ENCODE measurements at places on chromosomes 3 and 15.

DNA sequence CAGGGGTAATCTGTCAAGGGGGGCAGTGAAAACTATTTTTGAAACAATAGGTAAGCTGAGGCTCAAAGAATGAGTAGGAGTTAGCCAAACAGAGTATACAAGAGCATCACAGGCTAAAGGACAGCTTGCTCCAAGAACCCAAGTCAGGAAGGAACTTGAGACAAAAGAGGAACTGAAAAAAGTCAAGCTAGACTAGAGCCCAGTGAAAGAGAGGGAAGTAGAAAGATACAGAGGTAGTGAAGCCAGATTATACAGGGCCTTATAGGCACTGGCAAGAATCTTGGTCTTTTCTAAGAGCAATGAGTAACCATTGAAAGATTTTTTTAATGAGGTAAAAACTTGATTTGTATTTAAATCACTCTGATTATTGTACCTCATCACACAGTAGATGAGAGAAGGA is 69.9 kb downstream of the FILIP1L start:
- DNase-seq: no peak

DNA sequence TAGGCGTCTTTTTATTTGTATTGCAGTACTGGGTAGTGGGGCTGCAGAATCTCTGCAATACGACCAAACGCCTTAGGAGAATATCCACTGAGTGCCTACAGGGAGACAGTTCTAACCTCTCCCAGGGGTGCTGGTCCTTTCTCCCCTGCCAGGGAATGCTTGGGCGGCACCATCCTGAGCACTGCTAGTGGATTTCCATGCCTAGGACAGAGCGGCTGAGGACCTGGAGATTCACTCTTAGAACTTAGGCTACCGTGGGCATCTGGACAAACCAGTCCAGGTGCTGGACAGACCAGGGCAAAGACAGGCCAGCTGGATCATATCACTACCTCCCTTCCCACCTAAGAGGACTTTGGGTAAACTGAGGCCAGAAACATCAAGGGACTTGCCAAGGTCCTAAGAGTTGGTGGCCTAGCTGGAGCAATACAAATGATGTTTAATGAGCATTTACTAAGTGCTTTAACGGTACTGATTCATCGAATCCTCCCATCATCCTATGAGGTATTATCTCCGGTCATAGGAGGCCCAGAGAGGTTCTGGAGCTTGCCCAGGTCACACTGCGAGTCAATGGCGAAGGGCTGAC is 902 bp downstream of the TMEM44 start:
- no peak for DNase-seq

GRCh38 chr15:94451466-94451865 is 220.1 kb downstream of the MCTP2 start:
- no peak for DNase-seq

GRCh38 chr15:100570275-100570674 is 31.7 kb downstream of the LINS1 start:
- DNase-seq: no peak

DNA sequence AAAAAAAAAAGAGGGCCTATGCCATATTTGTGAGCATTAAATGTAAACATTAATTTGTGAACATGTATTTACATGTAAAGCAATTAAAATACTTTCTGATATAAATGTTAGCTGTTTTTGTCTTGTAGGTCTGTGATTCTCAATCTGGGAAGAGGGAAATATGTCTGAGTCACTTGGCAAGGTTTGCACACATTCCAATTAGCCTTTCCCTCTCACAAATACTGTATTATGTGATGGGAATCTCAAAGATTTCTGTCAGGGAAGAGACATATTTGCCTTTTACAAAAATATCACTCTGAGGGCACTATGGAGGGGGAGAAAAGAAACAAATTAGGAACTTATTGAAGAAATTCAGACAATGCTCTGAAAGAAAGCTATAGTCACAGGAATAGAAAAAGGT is 483.6 kb downstream of the GBE1 start:
- DNase-seq: peak; percentile 69

- DNase-seq: peak; percentile 57
Observed at GRCh38 chr3:84074767-84075166, 884.0 kb upstream of the CADM2 start.

GRCh38 chr15:58146749-58147148 is 8.6 kb downstream of the AQP9 start:
- no peak for DNase-seq

DNA sequence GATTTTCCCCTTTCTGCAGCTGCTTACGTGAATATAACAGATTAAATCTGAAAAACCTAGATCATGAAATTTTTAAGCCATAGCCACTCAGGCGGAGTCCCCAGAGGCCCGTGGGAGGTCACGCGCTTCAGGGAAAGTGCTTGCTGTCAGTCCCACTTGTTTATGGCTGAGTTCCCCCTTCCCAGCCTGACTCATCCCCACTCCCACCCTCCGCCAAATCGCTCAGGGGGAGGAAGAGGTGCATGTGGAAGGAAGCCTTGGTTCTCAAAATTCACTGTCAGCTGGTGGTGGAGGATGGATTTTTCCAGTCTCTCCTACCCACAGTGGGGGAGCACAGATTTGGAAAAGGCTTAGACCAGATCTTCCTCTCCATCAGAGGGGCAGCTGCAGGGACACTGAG is 67.4 kb downstream of the CORO2B start:
- no peak for DNase-seq

DNA sequence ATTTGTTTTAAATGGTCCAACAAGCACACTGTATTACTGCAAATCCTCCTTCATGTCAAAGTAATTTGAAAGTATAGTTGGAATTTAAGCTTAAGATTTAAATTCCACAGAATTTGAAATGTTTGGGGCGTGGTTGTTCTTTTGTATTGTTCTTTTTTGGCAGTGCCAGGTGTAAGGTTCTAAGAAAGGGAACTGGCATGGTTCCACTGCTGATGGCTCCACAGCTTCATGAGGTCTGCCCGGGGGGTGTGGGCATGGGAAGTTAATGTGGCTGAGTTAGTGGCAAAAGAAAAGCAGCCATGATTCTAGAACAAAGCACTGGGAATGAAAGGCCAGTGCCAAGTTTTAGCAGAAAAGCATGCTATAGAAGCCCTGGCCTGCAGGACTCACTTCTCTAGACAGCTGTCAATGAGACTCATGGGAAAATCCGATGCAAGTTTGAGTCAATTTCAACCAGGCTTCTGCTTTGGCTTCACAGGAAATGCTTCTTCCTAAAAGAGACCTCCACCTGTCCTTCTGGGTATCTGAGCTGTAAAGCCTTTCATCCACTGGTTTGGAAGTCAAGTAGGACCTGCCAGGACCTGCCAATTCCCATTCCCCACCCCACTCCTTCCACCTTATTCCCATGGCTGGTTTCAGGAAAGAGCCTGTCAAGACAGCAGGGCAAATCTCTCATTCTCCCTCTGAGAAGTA is 18.9 kb downstream of the CDCP1 start:
- peak; percentile 72 for DNase-seq

DNA sequence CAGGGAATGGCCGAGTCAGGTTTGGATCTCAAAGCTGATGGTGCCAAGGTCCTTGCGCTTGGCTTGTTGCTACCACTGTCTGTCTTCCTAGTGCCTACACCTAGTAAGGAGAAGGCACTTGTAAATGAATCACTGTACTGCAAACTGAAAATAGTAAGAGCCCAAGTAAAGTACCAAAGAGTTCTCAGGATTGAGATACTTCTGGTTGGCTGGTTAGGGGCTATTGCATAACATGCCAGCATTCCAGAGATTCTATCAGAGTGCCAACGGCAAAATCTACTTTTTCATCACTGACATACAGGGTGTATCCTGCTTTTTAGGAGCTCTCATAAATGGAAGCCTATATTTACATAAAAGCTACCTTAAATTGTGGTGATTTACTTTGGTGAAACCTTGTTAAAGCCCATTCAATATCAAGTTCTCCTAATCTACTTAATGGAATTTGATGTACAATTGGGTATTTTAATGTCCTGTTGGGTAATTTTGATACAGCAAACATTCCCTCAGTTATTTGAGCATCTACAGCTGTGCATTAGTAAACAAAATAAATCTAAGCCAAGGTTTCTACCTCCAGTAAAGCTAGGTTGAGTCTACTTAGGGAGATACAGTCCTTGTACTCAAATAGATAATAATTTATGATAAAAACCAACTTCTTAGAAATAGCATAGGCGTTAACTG is 30.7 kb upstream of the CHD2 start:
- DNase-seq: peak; percentile 73

- DNase-seq: no peak
Observed at GRCh38 chr3:181549266-181549665, 162.5 kb upstream of the SOX2 start.

GRCh38 chr3:51718547-51719409 is 11.9 kb downstream of the GRM2 start:
- DNase-seq: peak; percentile 42

DNA sequence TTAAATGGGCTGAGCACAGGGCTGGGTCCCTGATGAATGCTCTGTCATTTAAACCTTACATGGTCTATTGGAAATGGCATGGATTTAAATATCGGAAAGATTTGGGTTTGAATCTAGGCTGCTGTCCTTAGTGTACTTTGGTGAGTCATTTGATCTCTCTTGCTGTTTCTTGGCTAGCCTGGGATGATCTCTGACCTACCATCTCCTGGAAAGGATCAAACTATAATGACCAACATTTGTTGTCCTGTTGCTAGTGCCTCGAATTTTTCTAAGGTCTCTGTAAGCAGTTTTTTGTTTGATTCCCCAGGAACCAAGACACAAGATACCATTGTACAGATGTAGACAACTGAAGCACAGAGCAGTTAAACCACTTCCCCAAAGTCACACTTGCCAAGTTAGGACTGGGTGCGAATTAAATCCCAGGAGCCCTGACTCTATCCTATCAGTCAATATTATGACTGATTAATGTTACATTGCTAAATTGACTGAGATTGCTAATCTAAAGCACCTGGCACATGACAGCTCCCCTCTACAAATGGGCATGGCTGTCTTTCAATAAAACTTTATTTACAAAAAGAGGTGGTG is 244.9 kb upstream of the MCTP2 start:
- DNase-seq: no peak

DNA sequence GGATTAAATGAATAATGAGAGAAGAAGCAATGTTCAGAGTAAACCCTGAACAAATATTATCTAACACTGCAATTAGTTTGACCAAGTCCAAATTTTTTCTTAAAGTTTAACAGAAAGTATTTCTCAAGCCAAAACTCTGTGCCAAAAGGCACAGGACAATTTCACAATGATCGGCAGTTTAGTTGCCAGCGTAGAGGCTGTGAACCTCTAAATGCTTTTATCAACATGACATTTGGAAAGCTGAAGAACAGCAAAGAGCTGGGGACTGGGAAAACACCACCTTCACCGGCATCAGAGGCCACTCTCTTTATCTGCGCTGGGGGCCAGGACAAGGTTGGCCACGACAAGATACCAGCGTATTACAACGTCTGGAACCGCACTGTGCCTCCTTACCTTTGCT is 125.6 kb downstream of the ADAMTS17 start:
- DNase-seq: no peak

GRCh38 chr3:41920406-41920965 is 41.4 kb downstream of the ULK4 start:
- no peak for DNase-seq

GRCh38 chr3:24890012-24890411 is 395.4 kb upstream of the THRB start:
- no peak for DNase-seq

DNA sequence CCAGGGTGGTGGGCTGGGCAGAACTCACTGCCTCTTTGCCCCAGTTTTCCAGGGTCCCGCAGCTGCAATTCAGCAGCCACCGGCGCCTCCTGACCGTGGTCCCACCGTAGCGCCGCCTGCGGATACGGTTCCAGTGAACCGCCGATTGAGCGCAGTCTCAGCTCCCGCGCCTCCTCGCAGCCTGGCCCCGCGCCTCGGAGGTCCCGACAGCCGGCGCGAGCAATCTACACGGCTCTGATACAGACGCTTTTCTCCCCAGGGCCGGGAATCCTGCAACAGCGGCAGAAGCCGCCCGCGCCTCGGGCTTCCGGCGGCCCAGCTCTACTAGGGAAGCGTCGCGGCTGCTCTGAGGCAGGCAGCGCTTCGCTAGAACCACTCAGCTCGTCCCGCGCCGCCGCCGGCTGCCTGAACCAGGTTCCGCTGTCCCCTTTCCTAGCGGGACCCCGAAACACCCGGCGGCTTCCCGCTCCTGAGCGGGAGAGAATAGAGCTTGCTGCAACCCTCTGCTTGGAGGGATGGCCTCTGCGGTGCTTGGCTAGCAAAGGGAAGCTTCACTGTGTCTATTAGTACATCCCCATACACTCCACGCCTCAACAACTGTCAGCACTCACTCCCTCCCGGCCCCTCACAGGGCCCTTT is 3.1 kb downstream of the FOXL2NB start:
- DNase-seq: peak; percentile 72

DNA sequence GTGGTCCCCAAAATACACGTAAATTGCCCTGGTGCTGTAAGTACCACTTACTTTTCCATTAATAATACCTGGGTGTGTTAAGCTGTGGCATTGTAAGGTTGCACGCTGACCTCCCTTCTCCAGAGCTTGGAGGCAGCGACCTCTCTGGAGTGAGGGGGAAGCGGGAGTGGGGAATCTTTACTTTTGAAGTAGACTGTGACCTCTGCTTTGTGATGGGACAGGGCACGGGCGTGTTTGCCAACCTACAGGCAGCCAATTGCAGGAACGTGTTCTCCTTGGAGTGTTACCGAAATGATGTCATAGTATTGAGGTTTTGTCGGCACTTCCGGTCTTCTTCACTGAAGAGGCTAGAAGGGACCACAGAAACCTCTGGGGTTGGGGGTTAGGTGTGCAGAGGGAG is 227.3 kb upstream of the C2CD4B start:
- DNase-seq: peak; percentile 54

DNA sequence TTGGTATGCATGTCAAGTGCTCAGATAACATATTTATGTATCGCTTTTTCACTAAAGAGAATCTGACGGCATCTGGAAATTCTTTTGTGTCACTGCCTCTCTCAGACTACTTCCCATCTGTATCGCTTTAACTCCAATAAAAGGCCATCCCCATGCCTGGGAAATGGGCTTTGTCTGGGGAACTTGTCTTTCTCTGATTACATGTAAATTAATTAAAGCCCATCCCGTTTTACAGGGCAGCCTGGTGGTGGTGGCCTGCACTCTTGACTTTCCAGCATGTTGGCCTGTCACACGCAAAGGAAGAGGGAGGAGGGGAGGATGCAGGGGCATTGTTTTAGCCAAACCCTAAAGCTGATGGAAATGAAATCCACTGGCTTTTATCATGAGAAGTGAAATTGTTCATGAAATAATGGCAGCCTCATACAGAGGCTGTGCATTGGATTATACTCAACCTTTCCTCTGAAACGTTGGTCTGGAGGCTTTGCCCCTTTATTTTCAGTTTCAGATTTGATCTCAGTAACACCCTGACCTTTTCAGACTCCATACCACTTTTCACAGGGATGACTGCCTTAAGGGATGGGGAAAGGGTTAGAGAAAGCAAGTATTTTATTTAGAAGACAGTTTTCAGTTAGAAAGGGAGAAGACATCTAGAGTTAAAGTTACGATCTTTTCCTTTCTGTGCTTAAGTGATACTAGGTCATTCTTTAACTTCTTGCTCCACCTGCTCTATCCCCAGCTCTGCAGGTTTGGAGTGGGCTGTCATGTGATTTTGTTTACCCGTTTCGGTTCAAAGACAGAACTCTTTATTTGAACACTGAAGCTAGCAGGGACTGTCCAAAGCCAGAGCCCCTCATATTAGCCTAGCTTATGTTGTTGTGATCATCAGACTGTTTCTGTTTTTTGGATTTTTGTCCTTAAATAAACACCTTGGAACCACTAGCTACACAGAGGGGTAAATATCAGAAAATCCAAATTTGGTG is 94.6 kb upstream of the CTDSPL start:
- DNase-seq: no peak
